ENCODE measurements at places on chromosomes 4 and X.

- no peak for DNase-seq
Observed at GRCh38 chr4:101347267-101347556, at the start of gene PPP3CA. Gene PPP3CA (minus strand): TSS chr4:101347526.

DNA sequence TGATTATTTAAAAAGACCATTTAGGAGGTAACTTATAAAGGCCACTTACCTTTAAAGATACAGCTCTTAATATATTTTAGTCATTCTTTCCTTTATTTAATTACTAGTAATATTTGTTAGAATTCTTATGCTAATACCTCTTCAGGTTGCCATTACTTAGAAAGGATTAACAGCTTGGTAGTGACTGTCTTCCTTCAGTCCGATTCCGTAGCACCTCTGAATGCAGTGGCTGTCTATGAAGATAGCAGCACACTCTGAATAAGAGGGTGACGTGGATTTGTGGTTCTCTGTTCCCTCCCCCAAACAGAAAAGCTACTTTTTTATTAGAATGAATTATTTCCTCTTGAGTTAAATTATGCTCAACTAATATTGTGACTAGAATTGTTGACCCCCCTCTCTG, 92.6 kb upstream of the TENM3 start:
- DNase-seq, result no peak

GRCh38 chrX:39813631-39814277, 284.0 kb downstream of the BCOR start:
- DNase-seq, result no peak

GRCh38 chr4:34271479-34272355, 1972.6 kb downstream of the ARAP2 start:
- DNase-seq, result no peak

GRCh38 chrX:18994713-18995112, 10.8 kb upstream of the PHKA2 start:
- no peak for DNase-seq

GRCh38 chr4:174192943-174193342, 90.5 kb downstream of the FBXO8 start:
- no peak for DNase-seq

- DNase-seq, result no peak
Observed at GRCh38 chr4:151322570-151322969, 2.8 kb downstream of the SH3D19 start.

Data from right lung (tissue), 10 donors.